ENCODE measurements at places on chromosomes 2 and 18. TPM values are rescaled to one million over a fixed set of nuclear protein-coding genes. Genes with fewer than 3 reads are reported as not detected.

GRCh38 chr2:112187805-112188596, 49.8 kb downstream of the FBLN7 start:
- DNase-seq = no peak
- no peaks in the 10 kb centered on the region for H3K27me3 ChIP-seq

GRCh38 chr2:10524341-10524740, 76.2 kb upstream of the ODC1 start:
- H3K36me3 ChIP-seq = no peaks in the 10 kb centered on the region
- no peak overlapping the region for H3K27ac ChIP-seq
- H3K27me3 ChIP-seq = no peaks in the 10 kb centered on the region
- no peak overlapping the region for H3K4me3 ChIP-seq
- H3K4me1 ChIP-seq = no peaks in the 10 kb centered on the region

DNA sequence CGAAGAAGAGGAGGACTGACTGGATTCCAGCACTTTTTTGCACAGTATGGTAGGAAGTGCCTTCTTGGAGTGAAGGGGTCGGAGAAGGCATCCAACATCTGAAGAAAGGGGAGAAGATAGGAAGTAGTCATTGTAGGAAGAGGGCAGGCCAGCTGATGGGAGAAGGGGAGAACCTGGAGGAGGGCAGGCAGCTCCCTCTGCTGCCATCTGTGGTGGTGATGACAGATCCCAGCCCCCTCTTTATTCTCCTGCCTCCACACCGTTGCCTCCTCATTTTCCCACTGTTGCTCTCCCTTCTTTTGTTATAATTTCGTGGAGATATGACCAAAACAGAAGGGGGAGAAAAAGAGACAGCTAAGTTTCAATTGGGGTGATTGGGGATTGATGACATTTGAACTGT, 2.9 kb upstream of the SCYGR2 start:
- no peaks in the 10 kb centered on the region for H3K27me3 ChIP-seq
- H3K36me3 ChIP-seq = no peaks in the 10 kb centered on the region
- DNase-seq = no peak

The SLC4A3 gene
- total RNA-seq = 2.9 TPM

The SPATA3 gene
- not detected for total RNA-seq

The TCF7L1 gene
- 21.1 TPM for total RNA-seq

The TEX44 gene
- not detected for total RNA-seq

The TUBB8B gene
- total RNA-seq = 0.38 TPM

Data from upper lobe of right lung (tissue), 1 donor.